ENCODE measurements at places on chromosomes 6 and 20. TPM values are rescaled to one million over a fixed set of nuclear protein-coding genes. Genes with fewer than 3 reads are reported as not detected.

MAP3K4 gene
- total RNA-seq: 43.6 TPM

WFDC2 gene
- total RNA-seq: not detected

MRAP2 gene
- total RNA-seq: not detected

AVP gene
- not detected for total RNA-seq

SLC17A3 gene
- total RNA-seq: 0.62 TPM

Measured in activated CD4-positive, alpha-beta T cell treated with anti-CD3 and anti-CD28 coated beads, Interleukin-2, amount 10 ng/mL, durations not matched to agents 7 days and 5 days (primary cell).